ENCODE measurements at places on chromosomes 4 and X. TPM values are rescaled to one million over a fixed set of nuclear protein-coding genes. Genes with fewer than 3 reads are reported as not detected.

The FATE1 gene
- not detected for total RNA-seq

The SPATA18 gene
- total RNA-seq: 18.1 TPM

The PNMA3 gene
- under 0.01 TPM for total RNA-seq

The PPARGC1A gene
- total RNA-seq: 0.86 TPM

The LRCH2 gene
- 5.8 TPM for total RNA-seq

The GABRA4 gene
- not detected for total RNA-seq

The KDR gene
- 0.86 TPM for total RNA-seq

DNA sequence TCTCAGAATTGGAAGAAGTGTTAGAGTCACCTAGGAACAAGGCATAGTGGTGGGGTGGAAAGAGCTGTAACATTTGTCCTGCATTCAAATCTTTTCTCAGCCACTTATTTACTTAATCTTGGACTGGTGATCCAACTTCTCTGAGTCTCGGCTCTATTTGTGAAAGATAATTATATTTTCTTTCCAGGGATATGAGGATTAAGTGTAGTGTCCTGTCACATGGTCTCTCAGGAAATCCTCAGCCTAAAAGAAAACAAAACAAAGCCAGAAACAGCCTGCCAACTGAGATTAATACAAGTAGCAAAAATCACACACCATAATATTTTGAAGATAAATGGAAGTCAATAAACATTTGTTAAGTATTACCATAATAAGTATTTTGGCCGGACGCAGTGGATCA is 33.3 kb upstream of the ETNPPL start:
- no peak for DNase-seq

DNA sequence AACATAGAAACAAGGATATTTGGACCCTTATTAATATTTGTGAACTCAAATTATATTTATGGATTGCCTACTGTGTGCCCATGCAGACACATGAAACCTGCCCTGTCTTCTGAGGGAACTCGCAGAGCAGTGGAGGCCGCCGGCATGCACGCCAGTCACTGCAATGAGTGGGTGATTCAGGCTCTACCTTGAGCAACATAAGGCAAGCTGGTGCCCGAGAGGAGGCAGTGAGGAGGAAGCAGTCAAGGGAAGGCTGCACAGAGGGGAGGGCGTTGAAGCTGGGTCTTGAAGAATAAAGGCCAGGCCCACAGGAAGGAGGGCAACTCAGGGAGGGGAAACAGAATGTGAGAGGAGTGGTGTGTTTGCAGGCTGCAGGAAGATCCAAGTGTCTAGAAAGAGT is 52.8 kb downstream of the PPEF2 start:
- DNase-seq: no peak

GRCh38 chrX:97743014-97743413 is 859.3 kb downstream of the RPA4 start:
- no peak for DNase-seq

DNA sequence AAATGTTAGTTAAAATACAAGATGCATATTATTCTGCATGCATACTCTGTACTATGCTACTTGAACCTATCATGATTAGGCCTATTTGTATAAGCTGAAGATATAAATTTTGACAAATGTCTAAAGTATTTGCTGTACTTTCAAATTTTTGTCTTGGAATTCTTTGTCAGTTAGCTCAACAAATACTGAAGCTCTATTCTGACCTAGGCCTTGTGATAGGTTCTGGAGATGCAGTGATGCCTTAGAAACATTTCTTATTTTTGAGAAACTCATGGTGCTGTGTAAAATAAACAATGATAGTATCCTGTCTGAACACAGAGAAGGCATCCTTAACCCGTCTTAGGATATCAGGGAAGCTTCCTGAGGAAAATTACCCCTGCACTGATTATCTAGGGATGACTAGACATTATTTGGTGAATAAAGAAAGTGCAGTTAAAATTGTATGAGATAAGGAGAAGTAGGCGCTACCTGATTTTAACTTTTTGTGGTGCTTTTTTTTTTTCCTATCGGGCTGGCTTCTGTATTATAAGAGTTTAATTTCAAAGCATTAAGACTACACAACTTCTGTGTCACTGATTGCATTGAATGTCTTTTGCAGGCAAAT is 43.4 kb downstream of the MOB1B start:
- DNase-seq: peak; percentile 10

DNA sequence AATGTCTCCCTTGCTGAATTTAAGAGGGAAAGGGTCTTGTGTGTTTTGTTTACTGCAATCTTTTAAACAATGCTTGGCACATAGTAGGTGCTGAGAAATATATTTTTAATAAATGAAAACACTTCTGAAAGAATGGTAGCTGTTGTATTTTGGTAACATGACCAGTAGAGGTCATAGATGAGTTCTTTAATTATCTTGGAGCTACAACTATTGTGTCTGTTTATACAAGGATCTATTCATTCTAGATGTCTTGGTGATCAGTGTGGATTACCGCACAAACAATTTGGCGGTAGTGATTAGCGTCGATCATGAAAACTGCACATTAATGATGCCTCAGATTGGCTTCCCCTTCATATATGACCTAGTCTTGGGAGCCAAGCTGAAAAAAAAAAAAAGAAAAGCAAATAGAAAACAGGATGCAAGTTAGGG is 21.4 kb upstream of the SCRG1 start:
- DNase-seq: peak; percentile 46

DNA sequence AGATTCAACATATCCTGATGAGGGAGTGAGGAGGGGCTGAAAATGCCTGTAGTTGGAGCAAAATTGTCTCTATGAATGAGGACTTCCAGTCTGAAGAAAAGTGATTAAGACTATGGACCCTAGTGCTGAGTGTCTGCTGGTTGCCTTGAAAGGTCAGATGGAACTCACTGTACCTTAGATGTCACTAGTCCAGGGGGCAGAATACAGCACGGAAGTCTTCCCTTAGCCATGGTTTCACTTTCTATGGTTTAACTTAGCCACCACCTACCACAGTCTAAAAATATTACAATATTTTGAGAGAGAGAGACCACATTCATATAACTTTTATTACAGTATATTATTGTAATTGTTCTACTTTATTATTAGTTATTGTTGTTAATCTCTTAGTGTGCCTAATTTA is 223.1 kb downstream of the FMR1NB start:
- no peak for DNase-seq

DNA sequence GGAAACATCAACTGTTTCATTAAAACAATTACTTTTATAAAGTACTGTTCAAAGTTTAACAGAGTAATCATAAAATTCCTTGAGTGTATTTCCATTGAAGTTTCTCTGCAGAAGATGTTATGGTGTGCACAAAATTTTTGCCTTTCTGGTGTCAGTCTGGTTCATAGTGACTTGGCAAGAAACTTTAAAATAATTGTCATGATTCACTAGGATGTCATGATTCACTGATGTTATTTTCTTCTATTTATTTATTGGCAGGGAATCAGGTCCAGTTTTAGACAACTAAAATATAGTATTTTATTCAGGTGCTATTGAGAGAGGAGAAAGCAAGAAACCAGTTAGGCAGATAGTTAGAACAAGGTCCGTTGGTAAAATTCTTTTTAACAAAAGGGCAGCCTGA is 3.8 kb downstream of the UGT2A1 start:
- DNase-seq: no peak

GRCh38 chr4:113433536-113434246 is 327.8 kb downstream of the CAMK2D start:
- no peak for DNase-seq

- DNase-seq: peak; percentile 92
These were observed 75.4 kb downstream of the FBXW7 start for GRCh38 chr4:152460488-152460887.

GRCh38 chr4:32030406-32030805 is 1310.2 kb downstream of the PCDH7 start:
- DNase-seq: no peak

GRCh38 chr4:83230928-83231327 is 53.7 kb downstream of the COQ2 start:
- no peak for DNase-seq

- DNase-seq: no peak
These were observed 23.3 kb downstream of the PKD2 start for GRCh38 chr4:88030565-88031310.

DNA sequence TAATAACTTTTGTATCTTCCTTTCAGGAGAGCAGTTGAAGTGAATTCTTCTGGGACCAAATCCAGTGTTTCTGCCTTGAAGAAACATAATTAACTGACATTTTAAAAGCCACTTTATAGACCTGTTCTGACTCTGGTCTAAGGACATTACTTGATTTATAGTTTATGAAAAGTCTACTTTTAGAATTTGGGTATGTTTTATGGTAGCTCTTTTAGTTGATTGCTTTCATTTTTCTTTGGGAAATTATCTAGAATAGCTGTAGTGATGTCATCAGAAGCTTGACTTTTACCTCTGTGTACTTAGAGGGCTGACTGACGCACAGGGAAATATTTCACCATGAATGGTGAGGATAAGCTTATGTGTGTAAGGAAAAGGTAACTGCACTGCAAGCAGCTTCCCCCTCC is 131.8 kb upstream of the LIMCH1 start:
- no peak for DNase-seq

- peak; percentile 22 for DNase-seq
These were observed 529.1 kb upstream of the SMIM31 start for GRCh38 chr4:164224871-164225270.

- DNase-seq: no peak
These were observed 9.0 kb downstream of the UBE2K start for GRCh38 chr4:39706741-39707511.

DNA sequence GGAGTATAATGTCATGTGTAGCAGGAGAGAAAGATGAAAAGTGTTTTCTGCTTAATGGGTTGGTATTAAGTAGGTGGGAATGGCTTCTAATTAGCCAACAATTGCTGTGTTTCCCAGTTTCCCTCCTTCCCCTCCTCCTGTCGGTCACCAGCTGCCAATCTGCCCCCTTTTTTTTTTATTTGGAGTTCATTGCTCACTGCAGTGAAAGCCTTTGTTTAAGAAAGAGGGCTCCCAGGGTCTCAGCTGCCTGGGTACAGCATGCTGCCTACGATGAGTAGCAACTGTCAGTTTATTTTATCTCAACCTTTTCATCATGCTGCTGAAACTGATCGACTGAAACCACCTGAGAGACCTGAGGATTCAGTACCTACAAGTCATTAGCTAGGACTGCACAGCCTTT is 149.0 kb downstream of the POU4F2 start:
- DNase-seq: no peak

GRCh38 chr4:116320859-116321258 is 764.5 kb downstream of the TRAM1L1 start:
- DNase-seq: no peak

GRCh38 chrX:116204932-116205331 is 34.4 kb downstream of the AGTR2 start:
- peak; percentile 14 for DNase-seq

- no peak for DNase-seq
These were observed 62.3 kb downstream of the HELT start for GRCh38 chr4:185080545-185080944.

DNA sequence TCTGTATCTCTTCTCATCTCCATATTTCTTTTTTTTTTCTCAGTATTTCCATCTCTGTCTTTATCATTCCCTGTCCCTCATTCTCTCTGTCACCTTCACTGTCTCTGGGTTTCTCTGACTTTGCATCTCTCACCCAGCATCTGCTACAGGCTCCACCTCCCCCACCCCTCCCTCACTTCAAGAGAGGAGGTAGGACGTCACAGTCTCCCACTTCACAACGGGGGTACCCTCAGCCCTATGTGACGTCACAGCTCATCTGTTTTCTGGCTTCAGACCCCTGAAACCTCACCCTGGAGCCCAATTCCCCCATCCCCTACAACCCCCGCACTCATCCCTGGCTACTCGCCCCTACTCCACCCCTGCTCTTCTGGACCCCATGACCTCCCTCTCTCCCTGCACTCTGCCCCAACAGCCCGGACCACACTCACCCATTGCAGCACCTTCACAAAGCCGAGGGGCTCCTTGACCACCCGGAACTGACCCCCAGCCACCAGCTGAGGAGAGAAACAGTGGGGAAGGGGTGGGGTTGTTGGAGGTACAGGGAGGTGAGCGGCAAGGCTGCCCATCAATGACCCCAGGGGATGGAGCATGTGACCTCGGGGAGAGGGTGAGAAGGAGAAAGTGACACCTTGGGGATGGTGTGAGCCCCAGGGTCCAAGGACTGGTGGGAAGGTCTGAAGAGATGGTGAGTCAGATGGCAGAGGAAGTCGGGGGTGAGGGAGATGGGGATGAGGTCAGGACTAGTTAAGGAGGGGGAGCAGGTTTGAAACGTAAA is 1.3 kb downstream of the SYP start:
- DNase-seq: no peak

DNA sequence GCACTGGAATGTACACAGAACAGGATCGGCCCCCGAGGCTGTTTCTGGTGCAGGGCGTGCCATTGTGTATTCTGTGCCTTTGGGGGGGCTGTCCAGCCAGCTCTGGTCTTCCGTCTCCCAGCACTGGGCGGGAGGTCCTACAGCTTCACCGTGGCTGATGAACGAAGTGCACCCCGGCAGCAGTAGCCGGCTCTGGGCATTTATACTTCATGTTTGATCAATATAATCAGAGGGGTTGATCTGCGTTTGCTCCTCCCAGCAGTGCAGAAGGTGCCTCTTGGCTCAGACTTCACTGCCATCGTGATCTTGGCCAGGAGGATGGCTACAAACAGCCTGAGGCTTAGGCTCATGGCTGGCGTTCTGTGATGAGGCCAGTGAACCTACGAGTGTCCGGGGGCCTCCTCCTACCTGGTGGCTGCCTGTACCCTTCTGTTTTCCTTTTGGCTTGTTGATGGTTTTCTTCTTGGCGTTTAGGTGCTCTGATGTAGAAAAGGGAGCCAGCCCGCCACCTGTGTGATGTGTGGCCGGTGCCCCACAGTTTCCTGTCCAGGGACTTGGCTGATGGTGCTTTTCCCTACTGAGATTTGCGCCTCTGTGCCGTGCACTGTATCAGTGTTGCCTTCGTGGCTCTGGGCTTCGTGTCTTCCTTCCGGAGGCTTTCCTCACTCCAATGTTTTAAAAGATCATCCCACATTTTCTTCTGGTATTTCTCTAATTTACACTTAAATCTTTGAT is 31.2 kb upstream of the HGFAC start:
- DNase-seq: no peak

DNA sequence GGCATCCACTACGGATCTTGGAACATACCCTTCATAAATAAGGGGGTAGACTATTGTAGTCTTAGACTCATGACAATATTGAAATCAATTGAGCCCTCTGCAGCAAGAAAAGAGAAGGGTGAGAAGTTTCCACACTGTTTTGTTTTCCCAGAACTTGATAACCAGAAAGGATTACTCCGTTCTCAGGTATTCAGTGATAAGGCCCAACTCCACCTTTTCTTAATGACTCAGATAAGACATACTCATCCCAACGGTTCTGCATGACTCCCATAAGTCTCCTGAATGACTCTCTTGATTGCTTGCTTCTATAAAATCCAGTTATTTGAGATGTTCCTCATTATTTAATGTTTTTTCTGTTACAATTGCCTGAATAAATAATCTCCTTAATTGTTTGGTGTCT is 111.7 kb downstream of the PABPC4L start:
- DNase-seq: no peak

DNA sequence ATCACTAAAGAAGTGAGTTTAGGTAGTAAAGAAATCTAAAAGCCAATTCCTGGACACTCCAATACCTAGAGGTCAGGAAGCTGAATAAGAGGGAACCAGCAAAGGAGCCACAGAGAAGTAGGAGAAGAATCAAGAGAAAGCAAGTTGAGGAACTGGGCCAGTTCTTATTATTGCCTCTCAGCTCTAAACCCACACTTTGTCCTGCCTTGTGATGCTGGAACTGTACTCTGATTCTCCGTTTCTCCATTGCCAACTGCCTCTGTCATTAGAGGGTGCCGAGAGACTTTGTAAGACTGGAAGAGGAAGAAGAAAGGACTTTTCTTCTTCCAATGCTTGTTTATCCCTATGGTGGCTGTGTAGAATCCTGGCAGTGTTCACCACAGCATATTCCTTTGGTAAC is 38.6 kb downstream of the NSUN7 start:
- no peak for DNase-seq

Measured in fibroblast of villous mesenchyme (primary cell).